ENCODE measurements at places on chromosomes 5 and 9.

GRCh38 chr5:41772056-41772455 is 98.2 kb downstream of the OXCT1 start:
- DNase-seq = no peak

- DNase-seq = no peak
These were observed 402.7 kb upstream of the TNC start for GRCh38 chr9:115520646-115521045.

DNA sequence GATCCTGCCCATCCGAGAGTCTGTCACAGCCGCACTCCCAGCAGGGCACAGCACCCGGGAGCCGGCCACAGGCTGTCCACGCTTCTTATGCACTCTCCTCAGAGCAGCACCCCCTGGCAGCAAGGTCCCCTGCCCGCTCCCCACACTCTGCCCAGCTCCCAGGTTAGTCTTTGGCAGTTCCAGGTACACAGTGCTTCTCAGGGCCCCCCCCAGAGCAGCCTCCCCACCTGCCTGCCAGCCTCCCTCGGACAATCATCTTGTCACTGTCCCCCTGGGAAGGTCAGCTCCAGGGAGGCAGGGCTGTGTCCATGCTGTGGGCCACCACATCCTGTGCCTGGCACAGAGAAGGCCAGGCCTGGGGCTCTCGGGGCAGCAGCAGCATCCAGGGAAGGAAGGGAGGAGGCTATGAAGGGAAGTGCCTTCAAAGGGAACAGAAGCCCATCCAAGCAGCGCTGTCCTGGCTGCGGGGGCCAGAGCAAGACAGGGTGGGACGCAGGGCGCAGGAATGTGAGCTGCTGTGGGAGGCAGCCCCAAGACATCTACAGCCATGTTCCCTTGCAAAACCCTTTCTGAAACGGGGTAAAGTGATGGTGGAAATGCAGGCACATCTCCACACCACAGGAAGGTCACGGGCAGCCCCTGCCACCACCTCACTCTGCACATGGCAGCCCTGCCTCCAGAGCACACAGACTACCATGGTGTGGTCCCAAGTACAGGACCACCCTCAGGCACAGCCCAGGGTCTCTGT is 68.6 kb upstream of the ADAMTS2 start:
- no peak for DNase-seq

DNA sequence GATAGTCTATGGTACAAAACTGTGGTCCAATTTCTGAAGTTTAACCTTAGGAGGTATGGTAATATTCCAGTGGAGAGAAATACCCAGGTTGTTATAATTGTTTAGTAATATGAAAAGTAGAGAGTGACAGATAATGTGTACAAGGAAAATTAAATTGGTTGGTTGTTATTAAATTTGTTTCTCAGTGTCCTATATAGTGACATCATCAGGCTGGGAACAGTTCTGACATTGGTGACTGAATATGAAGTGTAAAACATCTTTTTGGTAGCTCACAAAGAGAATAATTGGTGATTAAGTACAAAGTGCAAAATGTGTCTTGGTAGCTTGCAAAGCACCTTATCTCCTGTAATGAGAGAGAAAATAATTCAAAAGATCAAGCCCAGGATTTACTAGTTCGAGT is 1806.1 kb upstream of the CDH6 start:
- DNase-seq = no peak

DNA sequence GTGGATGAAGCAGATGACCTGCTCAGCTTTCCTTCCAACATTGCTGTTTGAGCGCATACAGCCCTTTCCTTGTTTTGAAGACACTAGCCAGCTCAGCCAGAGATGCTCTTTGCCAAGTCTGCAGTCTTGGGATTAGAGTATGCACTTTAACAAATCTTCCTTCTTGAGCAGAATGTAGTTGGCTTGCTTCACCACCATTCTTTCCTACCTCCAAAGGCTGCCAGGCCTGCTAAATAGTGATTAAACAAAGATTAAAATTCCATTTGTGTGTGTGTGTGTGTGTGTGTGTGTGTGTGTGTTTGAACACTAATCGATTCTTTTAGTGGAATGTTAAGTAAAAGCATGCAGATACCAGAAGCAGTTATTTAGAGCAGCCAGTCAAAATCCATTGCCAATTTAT is 97.6 kb downstream of the GALNT10 start:
- no peak for DNase-seq

DNA sequence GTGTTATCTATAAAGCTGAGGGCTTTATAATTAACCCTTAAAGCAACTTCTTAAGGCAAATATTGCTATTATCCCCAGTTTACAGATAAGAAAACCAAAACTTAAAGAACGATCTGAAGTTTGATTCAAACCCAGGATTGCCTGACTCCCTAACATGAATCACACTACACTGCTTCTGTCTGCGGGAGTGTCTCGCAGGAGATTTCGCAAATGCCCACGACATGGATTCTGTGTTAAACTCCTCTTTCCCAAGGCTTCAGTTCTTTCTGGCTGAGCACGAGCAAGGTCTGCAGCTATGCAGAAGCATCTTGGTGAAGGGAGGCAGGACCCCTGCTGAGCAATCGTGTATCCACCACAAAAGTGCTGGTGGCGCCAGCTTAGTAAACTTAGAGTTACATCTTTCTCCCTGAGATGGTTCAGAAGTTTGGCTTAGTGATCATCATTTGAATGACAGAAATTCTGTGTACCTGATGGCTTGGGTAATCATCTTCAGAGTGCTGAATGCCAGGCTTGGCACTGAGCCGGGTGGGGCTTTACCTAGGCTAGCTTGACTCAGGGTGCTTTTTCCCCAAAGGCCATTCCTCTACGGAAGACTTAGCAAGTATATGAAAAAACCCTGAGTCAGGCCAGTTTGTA is 81.4 kb upstream of the PIK3R1 start:
- no peak for DNase-seq

- DNase-seq = no peak
These were observed 592.5 kb downstream of the CCDC171 start for GRCh38 chr9:16145196-16145950.

GRCh38 chr9:115018547-115019435 is 88.4 kb upstream of the TNFSF8 start:
- no peak for DNase-seq

- no peak for DNase-seq
These were observed 160.9 kb downstream of the SH3GL2 start for GRCh38 chr9:17739736-17740135.

- DNase-seq = no peak
These were observed 388.0 kb downstream of the TMEM232 start for GRCh38 chr5:110338341-110339083.

- DNase-seq = no peak
These were observed 81.1 kb upstream of the SLC12A2 start for GRCh38 chr5:128002425-128002824.

DNA sequence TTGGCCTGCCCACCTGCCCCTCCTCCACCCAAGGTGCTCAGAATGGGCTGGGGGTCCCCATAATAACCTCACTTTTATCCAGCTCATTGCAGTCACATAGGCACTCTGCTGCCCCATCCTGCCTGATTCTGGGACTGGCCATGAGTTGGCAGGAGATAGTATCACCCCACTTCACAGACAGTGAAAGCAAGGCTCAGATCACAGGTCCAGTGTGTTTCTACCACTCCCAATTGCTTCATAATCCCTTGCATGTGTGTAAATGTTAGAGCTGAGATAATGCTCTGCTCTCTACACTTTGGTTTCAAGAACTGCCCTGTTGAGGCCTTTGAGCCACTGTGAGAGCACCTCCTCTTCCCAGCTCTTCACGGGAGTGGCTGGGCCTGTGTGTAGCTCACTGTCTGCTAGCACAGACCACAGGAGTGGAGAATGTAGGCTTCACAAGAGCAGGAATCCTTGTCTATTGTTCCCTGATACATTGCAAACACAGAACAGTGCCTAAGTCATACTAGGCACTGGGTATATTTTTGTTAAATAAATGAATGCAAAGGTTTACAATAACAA is 8.4 kb downstream of the PCYOX1L start:
- peak; percentile 39 for DNase-seq

- DNase-seq = no peak
These were observed 162.2 kb upstream of the STK32A start for GRCh38 chr5:147072622-147073021.

- no peak for DNase-seq
These were observed 10.2 kb downstream of the SPRY4 start for GRCh38 chr5:142314606-142315005.

- peak; percentile 30 for DNase-seq
These were observed 759 bp downstream of the GEMIN5 start for GRCh38 chr5:154937186-154937717.

DNA sequence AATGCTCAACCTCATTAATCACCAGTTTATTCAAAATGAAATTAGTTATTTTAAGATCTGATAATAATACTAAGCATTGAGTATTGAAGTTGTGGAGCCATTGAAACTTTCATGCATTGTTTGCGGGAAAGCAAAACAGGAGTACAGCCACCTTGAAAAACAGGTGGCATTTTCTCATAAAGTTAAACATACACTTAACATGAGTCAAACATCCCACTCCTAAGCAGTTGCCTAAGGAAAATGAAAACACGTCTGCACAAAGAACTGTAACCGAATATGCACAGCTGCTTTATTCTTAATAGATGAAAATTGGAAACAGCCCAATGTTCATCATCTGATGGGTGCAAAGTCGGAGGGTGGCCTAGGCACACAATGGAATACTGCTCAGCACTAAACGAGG is 177.3 kb downstream of the IRX2 start:
- DNase-seq = no peak

GRCh38 chr9:114310471-114311450 is 12.1 kb upstream of the ORM1 start:
- DNase-seq = no peak

- DNase-seq = no peak
These were observed 38.8 kb downstream of the NFX1 start for GRCh38 chr9:33329117-33329563.

DNA sequence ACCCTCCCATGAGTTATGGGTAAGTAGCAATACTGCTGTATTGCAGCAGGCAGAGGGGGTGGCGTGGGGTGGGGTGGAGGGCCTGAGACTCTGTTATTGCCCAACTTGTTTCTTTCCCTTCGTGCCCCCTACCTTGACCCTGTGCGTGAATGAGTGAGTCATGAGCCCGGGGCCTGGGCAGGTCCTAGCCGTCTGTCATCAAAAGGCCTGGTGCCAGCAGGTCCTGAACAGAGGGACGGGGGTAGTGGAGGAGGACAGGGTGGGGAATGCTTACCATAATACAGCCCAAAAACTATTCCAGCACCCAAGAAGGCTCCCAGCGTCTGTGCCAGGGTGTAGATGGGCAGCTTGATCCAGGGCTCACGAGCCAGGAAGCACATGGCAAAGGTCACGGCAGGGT is 4.3 kb downstream of the AQP3 start:
- DNase-seq = no peak

- DNase-seq = no peak
These were observed 861 bp downstream of the NTRK2 start for GRCh38 chr9:84670138-84671041.

DNA sequence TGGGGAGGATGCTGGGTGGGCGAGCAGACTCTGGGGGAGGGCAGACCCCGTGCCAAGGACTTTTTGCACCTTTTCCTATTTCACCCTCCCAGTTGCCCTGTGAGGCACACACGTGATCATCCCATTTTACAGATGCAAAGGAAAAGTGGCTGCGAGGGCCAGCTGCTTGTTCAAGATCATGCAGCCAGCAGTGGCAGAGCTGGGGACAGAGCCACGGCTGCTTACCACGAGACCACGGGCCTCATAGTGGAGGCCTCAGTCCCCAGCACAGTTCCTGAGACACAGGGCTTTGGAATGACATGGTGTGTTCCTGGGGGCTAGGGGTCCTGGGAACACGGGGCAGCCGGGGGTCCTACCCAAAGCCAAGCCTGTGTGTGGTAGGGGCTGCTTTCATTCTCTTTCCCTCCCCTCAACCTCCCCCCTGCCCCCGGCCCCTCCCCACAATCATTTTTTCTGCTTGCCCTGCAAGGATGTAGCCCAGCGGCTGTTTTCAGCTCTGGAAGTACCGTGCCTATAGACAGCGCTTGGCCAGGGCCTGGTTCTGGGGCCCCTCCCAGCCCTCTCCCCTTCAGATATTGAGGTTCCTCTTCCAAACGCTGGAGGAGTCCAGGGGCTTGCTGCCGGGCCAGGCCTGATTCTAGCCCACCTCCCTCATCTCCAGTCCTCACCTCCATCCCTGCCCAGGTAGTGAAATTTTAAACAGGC is 58.5 kb upstream of the IER5L start:
- DNase-seq = no peak

- no peak for DNase-seq
These were observed 110.2 kb upstream of the PCA3 start for GRCh38 chr9:76654051-76654461.

GRCh38 chr9:73038613-73039012 is 85.8 kb upstream of the ALDH1A1 start:
- peak; percentile 19 for DNase-seq

- DNase-seq = no peak
These were observed 32.4 kb downstream of the DDX31 start for GRCh38 chr9:132637351-132637750.

DNA sequence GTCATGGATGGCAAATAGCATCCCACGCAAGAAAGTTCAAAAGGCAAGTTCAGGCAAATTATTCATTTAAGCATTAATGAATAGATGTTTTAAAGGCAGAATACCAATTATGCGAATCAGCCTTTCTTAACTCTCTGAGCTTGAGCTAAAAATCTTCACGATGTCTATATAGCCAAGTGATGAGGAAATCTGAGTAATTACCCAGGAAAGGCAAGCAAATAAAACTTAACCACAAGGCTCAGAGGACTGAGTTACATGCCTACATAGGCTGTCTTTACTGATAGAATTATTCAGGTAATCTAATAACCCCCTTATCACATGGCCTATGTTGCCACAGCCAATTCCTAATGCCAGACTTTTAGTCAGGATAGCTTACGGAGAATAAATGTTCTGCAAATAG is 120.8 kb upstream of the MTAP start:
- DNase-seq = no peak

DNA sequence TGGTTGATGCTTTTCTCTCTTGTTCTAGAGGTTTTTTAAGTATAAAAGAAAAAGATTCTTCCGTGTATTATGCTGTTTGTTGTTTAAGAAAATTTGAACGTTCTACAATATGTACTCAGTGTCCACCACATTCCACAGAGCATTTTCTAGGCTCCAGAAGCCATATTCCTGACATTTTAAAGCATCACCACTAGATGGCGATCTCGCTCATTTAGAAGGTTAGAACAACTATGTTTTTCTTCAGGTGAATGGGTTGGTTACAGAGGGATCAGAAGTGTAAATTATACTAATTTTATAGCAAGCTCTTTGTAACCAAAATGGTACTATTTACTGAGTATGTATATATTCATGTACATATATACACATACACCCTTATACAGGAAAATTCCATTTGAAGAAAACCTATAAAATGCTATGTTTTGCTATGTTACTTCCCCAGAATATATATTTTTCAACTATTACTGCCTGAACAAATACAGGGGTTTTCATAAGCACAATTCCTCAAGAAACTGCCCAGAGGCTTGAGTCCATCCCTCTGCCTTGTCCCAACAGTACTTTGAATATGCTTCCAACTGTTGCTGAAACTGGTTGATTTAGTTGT is 284.3 kb downstream of the CCDC171 start:
- DNase-seq = peak; percentile 27

GRCh38 chr9:3936520-3937235 is 363.2 kb downstream of the GLIS3 start:
- DNase-seq = no peak

- DNase-seq = no peak
These were observed 119.8 kb downstream of the LPAR1 start for GRCh38 chr9:110918316-110919049.

- DNase-seq = no peak
These were observed 210.1 kb downstream of the ZNF608 start for GRCh38 chr5:124536333-124536732.
